Posterior vena cava (tissue), 2 donors: ENCODE measurements at places on chromosomes 1 and 21. TPM values are rescaled to one million over a fixed set of nuclear protein-coding genes. Genes with fewer than 3 reads are reported as not detected.

NGF gene
- 5.1 TPM for total RNA-seq

LYPD8 gene
- not detected for total RNA-seq

GNAT2 gene
- total RNA-seq, result not detected

- DNase-seq, result no peak
Observed at GRCh38 chr1:201944639-201945038, 1.7 kb downstream of the LMOD1 start.

- no peak for DNase-seq
Observed at GRCh38 chr1:169052727-169053126, 53.8 kb upstream of the ATP1B1 start.
